ENCODE measurements at places on chromosomes 1 and 21.
A peak's percentile ranks its signal among the peaks of the same experiment; 100 is the strongest.

- peak; percentile 64 for DNase-seq
Observed at GRCh38 chr1:65458730-65459396, 38.4 kb downstream of the LEPR start.

DNA sequence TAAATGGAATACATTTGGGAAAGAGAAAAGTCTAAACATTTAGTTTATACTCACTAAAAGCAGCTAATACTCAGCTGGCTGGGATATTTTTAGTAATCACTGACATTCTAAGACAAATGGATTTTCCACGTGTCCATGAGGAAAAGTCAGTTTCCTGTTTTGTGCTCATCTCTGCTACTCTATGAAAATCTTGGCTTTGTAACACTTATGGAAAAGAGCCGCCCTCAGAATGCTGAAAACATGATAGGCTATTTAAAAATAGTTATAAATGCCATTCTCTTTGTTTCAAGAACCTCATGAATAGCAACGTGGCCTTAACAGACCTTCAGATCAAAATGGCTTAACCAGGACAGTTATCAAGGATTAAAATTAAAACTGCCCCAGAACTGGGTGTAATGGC is 29.9 kb downstream of the MRAP start:
- DNase-seq, result peak; percentile 62

DNA sequence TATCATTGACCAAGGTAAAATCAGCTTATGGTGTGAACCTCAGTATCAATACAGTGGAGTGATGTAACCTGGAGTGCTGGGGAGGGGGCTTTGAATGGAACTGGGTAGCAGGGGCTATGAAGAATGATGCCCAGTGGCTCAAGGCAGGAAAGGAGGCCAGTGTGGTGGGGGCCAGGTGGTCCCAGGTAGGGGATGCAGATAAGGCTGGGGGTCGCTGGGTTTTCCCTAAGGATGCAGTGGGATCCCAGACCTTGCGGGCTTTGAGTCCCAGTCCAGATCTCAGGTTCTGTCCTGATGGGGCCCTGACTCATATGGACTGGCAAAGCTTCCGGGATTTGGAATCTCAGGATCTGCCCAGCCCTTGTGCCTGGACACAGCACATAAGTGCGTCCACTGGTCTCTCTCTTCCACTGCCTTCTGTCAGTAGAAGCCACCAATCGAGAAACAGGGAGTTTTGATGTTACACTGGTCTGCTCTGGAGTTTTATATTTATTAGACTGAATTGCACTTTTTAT is 52.0 kb downstream of the S100B start:
- no peak for DNase-seq

- DNase-seq, result peak; percentile 45
Observed at GRCh38 chr1:221431068-221431651, 310.7 kb downstream of the DUSP10 start.

- DNase-seq, result peak; percentile 52
Observed at GRCh38 chr1:201761178-201761577, 67.8 kb upstream of the IPO9 start.

GRCh38 chr1:202283991-202284390 is 57.7 kb downstream of the UBE2T start:
- DNase-seq, result peak; percentile 83

- DNase-seq, result no peak
Observed at GRCh38 chr1:34923490-34923889, 6.0 kb downstream of the DLGAP3 start.

GRCh38 chr1:60483509-60483908 is 409.9 kb upstream of the C1orf87 start:
- DNase-seq, result no peak

All from GM23248 (cell line).